ENCODE measurements at places on chromosomes 7 and 10.
A peak's percentile ranks its signal among the peaks of the same experiment; 100 is the strongest.

DNA sequence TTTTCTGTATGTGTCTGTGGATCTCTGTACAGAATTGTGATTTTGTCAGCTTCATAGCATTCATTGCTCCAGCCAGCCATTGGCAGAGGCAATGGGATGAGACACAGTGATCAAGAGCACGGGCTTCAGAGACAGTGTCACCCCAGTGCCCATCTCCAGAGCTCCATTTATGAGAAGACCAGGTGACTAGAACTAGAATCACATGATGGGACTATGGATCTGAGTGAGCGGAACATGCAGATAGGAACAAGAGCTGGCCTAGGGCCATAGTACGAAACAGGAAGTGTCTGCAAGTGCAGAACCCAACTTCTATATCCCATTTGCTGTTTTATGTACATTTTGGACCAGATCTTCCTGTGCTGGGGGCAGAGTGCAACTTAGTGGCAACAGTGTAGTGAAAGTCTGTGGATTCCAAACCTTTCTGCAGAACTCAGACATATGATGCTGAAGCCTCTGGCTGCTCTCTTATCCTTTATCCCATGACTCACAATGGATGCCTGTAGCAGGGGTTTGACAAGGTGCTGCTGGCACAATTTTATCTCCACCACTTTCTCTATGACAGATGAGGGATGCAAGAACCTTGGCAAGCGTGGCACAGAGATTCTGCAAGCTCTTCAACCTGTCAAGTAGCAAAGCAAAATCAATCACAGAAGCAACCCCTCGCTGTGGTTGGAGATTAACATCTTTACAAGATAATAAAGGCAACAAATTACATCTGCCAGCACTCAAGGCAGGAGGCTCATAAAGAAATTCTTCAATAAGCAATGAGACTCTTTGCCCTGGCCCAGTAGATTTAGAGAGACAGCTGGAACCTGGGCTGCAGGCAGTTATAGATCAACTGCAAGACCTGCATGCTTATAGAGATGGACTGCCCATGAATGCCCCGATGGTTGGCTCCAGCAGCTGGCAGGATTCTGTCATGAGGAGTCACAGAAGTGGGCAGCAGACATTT, 681.3 kb downstream of the TNS3 start:
- no peak for DNase-seq

DNA sequence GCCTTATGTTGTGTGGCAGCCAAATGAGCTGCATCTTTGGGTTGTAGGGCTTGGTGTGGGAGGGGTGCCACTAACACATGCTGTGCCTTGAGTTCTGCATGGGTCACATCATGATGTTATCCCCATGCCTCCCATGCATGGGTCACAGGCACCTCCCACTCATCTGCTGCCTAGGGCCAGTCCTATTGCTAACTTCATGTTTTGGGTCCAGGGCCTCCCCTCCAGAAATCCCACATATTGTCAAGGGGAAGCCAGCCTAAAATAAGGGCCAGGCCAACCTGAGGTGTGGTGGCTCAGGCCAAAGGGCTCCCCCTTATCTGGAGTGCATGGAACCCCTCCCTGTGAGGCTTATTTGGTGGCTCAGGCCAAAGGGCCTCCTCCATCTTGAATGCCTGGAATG, 299.0 kb downstream of the RPS24 start:
- no peak for DNase-seq

- no peak for DNase-seq
Measured at GRCh38 chr7:428387-428786, 91.3 kb downstream of the PDGFA start.

- DNase-seq = no peak
Measured at GRCh38 chr7:12358694-12359093, 45.0 kb downstream of the VWDE start.

DNA sequence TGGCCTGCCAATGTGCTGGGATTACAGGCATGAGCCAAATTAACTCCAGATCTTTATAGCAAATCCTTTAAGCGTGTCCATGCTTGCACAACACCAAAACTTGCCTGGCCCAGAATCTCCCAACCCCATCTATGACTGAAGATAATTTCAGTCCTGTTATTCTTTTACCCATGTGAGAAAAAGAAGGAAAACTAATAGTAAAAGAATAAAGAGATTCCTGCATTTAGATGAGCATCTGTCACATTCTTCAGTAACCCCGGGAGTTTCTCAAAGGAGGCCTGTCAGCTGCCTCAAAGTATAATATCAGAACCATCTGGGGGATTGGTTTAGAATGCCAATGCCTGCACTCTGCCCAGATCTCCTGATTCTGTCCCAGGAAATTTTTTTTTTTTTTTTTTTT, 158.1 kb upstream of the KMT2E start:
- no peak for DNase-seq

GRCh38 chr7:11612737-11613136, 219.3 kb downstream of the THSD7A start:
- no peak for DNase-seq

GRCh38 chr7:24828891-24829661, 71.8 kb upstream of the GSDME start:
- peak; percentile 75 for DNase-seq

GRCh38 chr7:137804836-137805235, 41.9 kb downstream of the DGKI start:
- peak; percentile 38 for DNase-seq

- DNase-seq = no peak
Measured at GRCh38 chr10:33835556-33835955, 501.1 kb upstream of the NRP1 start.

DNA sequence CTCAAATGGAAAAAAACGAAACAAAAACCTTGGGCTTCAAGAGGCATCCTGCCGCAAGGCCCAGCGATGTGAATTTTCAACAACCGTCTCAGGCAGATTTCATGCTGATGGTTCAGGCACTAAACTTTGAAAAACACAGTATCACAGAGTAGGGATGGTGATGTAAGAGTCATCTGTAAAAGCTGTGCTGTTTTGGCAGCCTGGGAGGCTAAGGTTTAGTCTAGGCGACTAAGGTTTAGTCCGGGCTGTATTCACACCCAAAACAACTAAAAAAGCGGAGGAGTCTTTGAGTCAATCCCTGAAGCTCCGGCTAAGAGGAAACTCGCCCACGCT, 420 bp upstream of the MINPP1 start:
- DNase-seq = no peak

DNA sequence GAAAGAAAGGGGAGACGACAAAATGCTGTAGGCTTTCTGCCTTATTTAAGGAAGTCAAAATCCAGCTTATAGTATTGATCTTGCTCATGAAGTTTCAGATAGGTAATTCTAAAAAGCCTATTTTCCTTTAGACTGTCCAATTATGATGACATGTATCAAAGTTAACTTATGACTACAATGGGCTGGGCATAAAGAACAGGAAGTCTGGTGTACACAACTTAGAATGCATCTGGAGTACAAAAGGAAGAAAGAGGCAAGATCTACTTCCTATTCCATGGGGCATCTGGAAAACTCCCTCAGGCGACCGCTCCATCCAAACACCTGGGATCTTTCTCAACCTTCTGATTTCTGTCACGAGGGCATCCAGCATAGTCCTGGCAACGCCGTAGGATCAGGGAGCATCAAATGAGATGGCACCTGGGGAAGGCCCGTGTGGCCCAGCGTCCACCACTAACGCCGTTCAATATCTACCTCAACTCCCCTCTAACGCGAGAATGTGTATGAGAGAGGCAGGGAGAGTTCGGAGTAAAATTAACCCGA, 512 bp downstream of the FAM24B start:
- no peak for DNase-seq

GRCh38 chr10:111130471-111130870, 53.6 kb downstream of the ADRA2A start:
- DNase-seq = no peak

GRCh38 chr10:86252079-86252478, 114.5 kb downstream of the GRID1 start:
- DNase-seq = no peak

All from NCI-H2081 treated with DMSO at 0.1 percent for 48 hours (cell line).